Endothelial cell (in vitro differentiated cells): ENCODE measurements at places on chromosomes 11 and 22.
A peak's percentile ranks its signal among the peaks of the same experiment; 100 is the strongest.

DNA sequence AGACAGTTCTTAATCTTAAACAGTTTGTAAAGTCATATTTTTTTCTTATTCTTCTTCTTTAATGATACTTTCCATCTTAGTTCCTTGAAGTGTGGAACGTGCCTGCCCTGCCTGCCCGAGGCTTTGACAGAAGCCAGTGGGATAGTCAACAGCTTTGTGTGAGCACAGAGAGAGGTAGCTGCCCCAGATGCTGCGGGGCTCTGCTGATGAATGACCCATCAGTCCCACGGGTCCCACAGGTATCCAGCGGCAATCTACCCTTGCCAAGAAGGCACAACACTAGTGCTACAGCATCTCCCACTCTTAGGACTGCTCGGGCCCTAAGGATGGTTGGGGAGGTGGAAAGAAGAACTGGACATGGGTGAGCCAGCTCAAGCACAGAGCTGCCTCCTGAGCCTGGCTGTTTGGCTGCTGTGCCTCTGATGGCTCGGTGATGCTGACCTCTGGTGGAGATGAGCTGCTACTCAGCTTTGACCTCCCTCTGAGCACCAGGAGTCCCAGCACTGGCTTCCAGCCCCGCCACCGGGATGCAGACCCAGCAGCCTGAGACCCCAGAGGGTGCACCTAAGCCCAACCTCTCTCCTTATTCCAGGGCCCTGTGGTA is 11.8 kb upstream of the APLNR start:
- peak; percentile 83 for DNase-seq

- DNase-seq, result no peak
Measured at GRCh38 chr11:77318600-77318999, 17.1 kb upstream of the GDPD4 start.

DNA sequence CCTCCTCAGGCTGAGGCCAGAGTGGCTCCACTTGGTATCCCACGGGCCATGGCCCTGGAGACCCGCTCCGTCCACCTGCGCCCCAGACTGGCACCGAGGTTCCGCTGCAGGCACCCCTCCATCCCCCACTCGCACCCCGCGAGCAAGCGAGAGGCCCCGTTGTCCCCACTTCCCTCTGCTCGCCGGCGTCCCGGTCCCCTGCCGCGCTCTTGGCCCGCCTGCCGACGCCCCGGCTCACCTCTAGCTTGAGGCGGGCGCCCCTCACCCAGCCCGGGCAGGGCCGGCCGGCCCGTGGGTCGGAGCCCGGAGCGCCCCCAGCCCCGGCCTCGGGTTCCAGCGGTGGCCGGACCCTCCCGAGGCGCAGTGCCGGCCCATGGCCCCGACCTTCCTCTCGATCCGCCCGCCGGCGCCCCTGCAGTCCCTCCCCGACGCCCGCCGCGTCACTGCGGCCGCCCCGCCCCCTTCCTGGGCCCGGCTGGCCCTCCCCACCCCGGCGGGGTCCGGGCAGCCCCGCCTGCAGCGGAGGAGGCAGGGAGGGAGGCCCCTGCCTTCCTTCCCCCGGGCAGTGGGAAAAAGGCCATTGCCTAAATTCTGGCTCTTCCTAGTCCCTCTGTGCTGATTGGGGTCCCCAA is at the start of gene PITPNM1:
Gene PITPNM1, minus strand, starts transcription at position 414 of the 632 bp plus-strand sequence. CDS start 1,183 bp downstream, outside the sequence.
- DNase-seq, result peak; percentile 38

DNA sequence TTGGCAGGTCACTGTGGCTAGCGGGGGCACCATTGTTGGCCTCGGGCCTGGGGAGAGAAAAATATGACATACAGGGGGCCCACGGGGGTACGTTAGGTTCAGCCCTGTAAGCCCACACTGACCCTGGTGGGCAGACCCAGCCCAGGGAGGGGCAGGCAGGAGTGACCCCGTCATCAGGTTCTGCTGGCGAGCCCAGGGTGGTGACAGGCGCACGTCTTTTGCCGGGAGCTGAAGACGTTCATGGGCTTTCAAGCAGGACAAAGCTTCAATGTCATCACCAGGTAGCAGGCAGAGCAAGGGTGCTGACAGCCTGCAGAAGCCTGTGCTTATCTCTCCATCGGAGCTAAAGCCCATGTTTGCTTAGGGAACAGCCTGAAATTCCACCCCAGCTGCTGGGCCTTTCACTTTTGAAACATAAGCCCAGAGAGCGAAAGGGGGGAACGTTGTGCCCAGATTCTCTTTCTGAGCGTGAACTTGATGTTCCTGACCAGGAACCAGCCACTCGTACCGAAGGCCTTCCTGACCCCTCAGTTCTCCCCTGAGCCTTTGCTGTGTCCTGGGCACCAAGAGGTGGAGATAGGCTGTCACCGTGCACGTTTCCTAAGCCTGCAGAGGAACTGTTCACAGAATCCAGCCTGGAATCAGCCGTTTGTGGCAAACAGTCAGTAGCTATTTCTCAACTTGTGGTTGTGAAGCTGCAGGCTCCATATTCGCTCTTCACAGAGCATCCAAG is 74.0 kb upstream of the ATXN10 start:
- no peak for DNase-seq

DNA sequence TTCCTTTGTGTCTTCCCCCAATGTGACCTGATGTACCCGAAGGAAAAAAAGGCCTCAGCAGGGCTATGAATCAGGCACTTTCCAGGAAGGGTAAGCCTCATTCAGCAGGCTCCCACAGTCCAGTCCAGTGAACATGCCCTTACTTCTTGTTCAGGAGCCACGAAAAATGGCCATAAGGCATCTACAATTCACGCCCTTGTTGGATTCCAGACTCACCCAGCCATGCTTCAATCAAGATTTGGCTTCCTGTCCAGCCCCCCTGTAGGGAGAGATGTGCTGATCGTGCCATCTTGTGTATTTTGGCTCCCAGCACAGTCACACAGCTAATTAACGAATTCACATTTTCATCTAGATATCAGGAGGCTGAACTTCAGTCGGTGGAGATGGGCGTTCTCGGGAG is 9.9 kb upstream of the KCNJ5 start:
- no peak for DNase-seq

- peak; percentile 30 for DNase-seq
Measured at GRCh38 chr11:96254087-96254486, 88.9 kb downstream of the MAML2 start.

DNA sequence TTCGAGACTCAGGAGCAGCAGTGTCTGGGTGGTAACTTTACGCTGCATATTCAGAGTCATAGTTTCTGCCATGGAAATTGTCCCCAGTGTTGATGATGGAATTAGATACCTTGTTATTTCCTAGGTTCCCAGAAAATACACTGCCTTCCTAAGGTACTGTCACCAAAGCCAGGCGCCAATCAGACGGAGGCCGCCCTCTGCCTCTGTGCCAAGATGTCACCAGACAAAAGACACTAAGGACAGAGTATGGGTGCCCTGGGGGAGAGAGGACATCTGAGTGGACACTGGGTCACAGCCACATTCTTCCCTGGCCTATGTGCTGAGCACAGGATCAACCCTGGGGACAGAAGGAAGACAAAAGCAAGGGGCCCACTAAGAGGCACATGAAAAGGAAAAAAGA is 11.2 kb downstream of the PLA2G6 start:
- DNase-seq, result no peak

DNA sequence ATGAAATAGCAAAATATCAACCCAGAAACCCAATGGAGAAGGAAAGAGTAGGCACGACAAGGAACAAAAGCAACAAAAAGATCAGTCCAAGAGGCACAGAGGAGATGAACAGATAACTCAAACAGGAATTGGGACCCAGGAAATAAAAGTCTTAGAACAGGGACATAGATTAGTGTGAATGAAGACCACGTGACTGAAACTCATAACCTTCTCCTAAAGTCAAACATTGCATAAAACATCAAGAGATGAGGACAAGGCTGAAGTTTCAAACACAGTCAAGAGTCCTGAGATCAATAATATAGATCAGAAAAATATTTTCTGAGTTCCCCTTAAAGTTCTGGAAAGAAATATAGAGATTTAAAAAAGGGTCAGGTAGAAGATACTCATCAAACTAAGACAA is 24.4 kb upstream of the OR56B4 start:
- no peak for DNase-seq

DNA sequence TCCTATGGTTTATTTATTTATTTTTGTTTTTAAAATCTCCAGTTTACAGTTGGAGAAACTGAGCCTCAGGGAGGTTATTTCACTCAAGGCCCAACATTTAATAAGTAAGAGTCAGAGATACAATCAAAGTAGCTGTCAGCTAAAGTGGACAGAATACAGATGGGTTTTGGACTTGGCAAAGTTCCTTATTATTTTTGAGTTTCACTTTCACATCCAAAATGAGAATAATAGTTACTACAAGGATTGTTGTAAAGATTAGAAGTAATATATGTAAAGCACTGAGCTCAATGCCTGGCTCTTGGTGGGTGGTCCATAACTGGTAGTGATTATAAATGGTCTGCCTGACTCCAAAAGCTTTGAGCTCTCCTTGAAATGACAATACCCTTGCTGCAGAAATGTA is 87.5 kb upstream of the SESN3 start:
- no peak for DNase-seq

GRCh38 chr11:75445315-75445953 is 12.4 kb upstream of the KLHL35 start:
- peak; percentile 83 for DNase-seq

- no peak for DNase-seq
Measured at GRCh38 chr11:19677381-19678080, 35.1 kb upstream of the NAV2 start.

DNA sequence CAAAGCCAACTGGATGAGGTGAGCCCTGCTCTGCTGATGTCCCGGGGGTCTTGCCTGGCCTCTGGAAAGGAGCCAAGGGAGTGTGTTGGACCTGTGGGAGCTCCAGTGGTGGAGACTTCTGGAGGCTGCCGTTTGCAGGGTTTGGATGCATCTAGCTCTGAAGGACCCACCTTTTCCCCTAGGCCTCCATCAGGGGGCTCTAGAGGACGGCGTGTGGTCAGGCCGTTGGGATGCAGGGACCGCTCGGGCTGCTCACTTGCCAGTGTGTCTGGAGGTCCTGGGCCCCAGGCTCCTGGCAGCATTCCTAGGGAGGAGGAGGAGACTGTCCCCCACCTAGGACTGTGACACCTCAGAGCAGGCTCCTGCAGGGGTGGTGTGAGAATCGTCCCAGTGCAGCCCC is 58.3 kb downstream of the PRDM11 start:
- DNase-seq, result no peak

- DNase-seq, result no peak
Measured at GRCh38 chr11:129917231-129917630, 21.9 kb upstream of the NFRKB start.

GRCh38 chr11:1782831-1783724 is 19.4 kb upstream of the CTSD start:
- no peak for DNase-seq

DNA sequence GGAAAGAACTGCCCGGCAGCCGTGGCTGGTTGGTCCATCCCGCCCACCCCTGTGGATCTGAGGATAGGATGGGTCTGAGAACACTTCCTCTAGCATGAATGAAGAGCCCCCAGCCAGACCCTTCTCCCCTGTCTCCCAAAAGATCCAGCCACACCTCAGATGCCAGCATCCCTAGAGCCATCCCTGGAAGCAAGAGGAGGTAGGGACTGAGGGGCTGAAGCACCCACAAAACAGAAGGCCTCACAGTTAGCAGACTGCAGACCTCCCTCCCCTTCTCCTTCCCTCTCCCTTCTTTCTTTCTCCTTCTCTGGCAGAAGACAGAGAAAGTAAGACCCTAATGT is 1.7 kb downstream of the NRXN2 start:
- DNase-seq, result no peak

GRCh38 chr11:58640386-58641023 is 18.0 kb downstream of the CNTF start:
- no peak for DNase-seq
